ENCODE measurements at places on chromosomes 7 and 10.

DNA sequence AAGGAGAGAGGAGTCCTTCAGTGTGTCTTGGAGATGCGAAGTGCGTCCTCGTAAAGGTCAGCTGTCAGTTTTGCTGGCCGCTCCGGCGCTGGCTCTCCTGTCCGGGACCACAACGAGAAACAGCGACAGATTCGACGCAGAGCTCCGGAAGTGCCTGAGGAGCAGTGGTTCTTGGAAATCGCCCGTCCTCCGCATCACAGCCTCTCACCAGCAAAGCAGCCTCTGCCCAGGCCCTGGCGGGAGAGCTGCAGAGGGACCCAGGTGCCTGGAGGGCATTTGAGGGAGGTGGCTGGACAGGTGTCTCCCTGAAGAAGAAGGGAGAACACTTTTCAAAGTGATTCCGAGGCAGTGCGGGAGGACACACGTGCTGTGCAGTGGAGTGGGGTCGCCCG is 11.6 kb upstream of the AP5Z1 start:
- no peak for DNase-seq

GRCh38 chr7:46257761-46258448 is 336.8 kb upstream of the IGFBP3 start:
- no peak for DNase-seq

DNA sequence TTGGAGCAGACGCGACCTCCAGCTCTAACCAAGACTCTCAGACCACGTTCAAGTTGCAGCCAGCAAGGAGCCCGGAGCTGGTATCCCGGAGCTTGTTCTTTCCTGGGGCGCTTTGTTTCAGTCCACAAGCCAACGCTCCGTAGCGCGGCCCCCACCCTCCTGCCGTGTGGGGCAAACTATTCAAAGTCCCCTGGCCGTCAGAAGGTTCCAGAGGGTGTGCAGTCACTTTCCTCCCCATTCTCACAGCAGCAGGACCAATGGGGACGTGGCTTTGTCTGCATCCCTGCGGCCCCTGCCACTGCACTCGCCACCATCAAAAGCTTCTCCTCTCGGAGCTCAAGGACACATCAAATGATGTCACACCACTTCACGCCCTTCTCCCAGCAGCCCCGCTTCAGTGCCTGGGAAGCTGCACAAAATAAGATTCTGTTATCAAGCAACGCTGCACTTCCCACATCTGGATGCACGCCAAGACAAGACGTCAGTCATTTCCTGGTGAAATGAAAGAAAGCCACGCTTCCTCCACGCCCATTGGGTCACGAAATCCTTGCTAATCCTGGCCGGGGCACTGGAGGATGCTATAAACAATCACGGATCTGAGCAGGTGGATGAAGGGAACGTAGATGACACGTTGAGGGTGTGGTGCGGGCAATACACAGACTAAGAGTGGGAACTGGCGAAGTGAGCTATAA is 348.2 kb downstream of the PTPRN2 start:
- DNase-seq = no peak

DNA sequence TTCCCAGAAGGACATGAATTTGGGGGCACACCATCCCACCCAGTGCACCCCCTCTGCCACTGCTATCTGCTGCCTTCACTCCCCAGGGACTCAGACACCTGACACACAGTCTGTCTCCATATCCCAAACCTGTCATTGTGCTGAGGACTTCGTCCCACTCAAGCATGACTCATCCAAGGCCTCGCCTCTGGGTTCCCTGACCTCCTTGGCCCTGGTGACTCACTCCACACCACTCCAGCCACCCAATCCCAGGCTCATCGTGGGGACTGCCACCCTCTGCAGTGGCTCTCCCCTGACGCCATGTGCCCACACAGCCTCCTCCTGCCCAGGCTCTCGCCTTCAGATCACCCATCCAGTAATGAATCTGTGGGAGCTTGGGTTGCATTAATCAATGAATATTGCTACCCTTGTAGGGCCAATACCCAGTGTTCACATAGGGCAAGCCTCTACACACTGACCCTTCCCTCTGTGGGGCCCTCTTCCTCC is 6.6 kb upstream of the INSIG1 start:
- DNase-seq = no peak

GRCh38 chr10:103781329-103782061 is 73.9 kb downstream of the SH3PXD2A start:
- no peak for DNase-seq

DNA sequence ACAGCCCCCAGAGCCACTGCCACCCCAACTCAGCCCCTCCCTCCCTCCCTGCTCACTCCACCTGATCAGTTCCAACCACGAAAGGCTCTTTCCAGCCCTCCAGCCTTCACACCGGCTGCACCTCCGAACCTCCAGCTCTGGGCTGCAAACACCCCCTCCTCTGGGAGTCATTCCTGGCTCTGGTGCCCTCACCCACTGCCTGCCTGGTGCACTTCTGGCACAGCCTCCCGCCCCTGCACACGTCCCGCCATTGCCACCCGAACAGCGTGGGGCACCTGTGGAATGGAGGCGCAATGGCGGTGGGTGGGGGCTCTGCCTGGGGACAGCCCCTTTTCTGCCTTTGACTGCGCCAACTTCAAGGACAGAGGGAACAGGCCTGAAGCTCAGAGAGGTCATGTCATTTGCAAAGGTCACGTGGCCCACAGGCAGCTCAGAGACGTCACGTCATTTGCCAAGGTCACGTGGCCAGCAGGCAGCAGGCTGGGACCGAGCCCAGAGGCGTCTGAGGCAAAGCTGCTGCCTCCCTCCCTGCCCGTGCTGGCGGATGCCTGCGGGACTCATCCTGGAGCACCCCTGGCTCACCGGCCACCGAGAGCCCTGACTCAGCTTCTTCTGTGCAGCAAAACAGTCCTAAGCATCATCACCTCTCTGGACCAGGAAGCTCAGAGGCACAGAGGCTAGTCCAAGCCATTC is 76.0 kb upstream of the DNAAF5 start:
- no peak for DNase-seq

GRCh38 chr10:124650820-124651401 is 93.3 kb downstream of the FAM53B start:
- peak; percentile 64 for DNase-seq

DNA sequence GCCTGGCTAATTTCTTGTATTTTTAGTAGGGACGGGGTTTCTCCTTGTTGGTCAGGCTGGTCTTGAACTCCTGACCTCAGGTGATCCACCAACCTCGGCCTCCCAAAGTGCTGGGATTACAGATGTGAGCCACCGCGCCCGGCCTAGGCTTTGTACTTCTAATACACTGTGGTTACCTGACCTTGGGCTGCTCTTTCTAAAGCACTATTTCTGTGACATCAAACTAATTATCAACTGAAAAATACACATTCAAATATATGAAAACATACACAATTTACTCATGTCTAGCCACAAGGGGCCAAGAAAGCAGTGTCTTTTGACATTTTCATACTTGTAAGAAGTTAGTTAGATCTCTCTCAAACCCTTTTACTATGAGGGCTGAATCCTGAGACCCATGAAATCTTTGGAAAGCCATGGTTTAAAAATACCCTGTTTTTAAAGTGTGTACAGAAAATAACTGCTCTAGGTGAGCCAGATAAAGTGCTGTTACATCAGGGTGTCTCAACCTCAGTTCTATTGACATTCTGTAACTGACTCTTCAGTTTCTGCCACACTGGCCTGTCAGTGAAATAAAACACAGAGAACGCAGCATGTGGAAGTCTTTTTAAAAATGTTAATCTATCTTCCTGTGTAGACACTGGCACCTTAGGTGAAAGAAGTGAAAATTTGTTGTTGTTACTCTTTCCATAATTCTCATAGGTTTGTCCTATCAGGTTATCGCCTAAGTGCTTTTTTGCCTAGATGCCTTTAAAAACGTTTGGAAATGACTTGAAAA is 58.8 kb downstream of the CREM start:
- no peak for DNase-seq

DNA sequence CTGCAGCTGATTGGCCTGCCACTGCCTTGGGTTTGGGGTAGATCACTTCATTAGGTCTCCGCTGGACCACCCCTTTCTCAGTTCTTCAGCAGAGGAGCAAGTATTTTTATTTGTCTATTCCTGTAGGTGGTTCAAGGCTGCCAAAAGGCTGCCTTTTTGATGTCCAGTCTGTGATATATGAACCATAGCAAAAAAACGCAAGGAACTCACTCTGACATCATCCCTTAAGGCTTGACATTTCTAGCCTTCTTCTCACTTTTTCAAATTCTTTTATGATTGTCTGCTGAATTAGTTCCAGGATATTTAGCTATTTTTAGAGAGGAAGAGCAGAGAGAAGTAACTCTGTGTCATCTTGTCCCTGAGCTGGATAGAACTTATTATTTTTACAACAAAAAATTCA is 269.2 kb downstream of the BAMBI start:
- no peak for DNase-seq

DNA sequence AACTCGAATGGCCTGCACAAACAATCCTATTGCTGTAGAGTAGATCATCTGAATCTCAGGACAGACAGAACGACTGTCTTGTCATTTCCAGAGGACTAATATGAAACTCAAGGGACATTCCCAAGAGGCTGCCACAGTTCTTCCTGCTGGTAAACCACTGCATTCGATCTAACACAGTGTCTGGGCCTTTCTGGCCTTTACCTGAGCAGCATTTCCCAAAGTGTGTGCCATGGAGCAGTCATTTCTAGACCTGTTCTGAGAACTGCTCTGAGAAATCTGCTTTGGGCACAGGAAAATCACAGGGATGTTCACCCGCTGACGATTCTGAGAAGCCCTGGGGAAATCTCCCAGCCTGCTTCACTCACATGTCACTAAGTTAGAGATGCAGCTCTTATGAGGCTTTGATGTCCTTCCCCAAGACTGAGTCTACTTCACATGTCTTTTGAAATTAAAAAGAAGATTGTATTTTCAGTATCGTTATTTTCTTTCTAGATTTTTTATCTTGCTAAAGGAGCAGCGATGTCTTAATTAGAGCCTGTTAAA is 18.4 kb downstream of the GPNMB start:
- DNase-seq = no peak

- no peak for DNase-seq
These were observed 35.8 kb downstream of the ADAM12 start for GRCh38 chr10:126352453-126352852.

GRCh38 chr10:114404171-114405010 is at the start of gene AFAP1L2:
TSS of gene AFAP1L2 (minus strand) at chr10:114404502. CDS start at chr10:114404455, 47 bp downstream.
- DNase-seq = no peak

Measured in stimulated activated CD4-positive, alpha-beta T cell treated with anti-CD3 and anti-CD28 coated beads, Interleukin-2, amount 100 ng/mL, for 24 hours (primary cell).